AG09319 (cell line): ENCODE measurements at places on chromosomes 5 and 9.
A peak's percentile ranks its signal among the peaks of the same experiment; 100 is the strongest.

GRCh38 chr9:7960320-7961050, 160.9 kb upstream of the DMAC1 start:
- no peak for DNase-seq

DNA sequence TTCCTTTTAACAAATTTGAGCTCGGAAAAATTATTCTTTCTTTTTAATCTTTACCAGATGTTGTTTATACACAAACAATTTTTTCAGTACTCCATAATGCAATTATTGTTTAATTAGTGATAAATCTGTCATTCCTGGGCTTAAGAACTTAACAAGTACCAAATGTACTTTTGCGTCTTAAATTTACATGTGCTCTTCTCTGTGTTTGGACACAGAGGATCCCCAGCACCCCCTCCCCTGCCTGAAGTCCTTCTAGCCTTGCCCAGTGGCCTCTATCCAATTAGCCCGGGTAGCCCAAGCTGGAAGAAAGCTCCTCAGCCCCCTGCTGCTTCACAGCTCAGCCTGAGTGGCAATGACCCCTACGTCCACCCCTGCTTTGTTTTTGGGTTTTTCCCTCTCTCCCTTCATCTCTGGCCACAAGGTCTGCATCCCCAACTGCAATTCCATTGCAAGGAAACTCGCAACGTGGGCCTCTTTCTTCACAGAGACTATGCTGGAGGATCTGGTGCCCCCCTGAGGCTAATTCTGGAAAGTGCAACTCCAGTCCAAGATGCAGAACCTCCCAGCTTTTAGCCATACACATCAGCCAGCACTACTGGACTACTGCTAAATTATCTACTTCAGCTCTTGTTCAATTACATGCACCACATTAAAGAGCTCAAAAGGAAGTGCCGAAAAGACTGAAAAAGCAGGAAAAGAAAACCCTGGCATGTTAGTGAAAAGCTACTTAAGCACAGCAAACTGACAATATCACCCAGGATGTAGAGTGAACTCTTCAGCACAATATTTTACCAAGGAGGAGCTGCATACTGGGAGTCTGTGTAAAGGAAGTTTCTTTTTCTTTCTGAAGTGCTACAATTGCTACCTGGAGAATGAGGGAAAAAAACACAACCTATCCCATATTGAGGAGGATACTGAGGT, 186.2 kb downstream of the FANCC start:
- peak; percentile 36 for DNase-seq

- DNase-seq, result no peak
Measured at GRCh38 chr5:178490935-178491652, 99.1 kb downstream of the COL23A1 start.

DNA sequence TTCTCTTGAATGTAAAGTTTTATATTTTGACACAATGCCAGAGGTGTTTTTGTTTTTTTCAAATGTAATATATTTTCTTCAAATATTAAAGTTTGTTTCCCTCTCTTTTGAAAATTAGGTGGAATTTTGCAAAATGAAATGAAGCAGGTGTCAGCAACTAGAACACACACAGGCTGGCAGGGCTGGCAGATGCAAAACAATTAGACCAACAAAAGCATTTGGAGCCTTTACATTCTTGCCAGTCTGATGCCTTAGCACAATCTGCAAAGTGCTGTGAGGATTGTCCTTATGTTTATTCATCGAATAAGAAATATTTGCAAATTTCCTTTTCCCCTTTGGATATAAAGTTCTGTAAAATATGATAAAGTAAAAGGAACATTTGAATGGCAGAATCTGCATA, 1063.9 kb downstream of the CDH9 start:
- no peak for DNase-seq

GRCh38 chr5:849651-850301, 1.0 kb downstream of the ZDHHC11 start:
- DNase-seq, result no peak

GRCh38 chr5:96124589-96124988, 162.9 kb upstream of the ELL2 start:
- no peak for DNase-seq
